Activated T-helper 17 cell treated with anti-CD3 and anti-CD28 coated beads, Interleukin-2, amount 50 U/mL, for 72 hours (primary cell): ENCODE measurements at places on chromosomes 2 and 18. TPM values are rescaled to one million over a fixed set of nuclear protein-coding genes. Genes with fewer than 3 reads are reported as not detected.
A peak's percentile ranks its signal among the peaks of the same experiment; 100 is the strongest.

TMBIM1 gene
- 62.0 TPM for total RNA-seq

KLHL14 gene
- not detected for total RNA-seq

ABCG8 gene
- not detected for total RNA-seq

FAM237A gene
- total RNA-seq: not detected

ACTR2 gene
- total RNA-seq: 276 TPM

PRKAG3 gene
- total RNA-seq: not detected

KCNF1 gene
- not detected for total RNA-seq

- ATAC-seq: peak; percentile 76
Measured at GRCh38 chr2:97718051-97718882, 4.9 kb downstream of the ZAP70 start.

DNA sequence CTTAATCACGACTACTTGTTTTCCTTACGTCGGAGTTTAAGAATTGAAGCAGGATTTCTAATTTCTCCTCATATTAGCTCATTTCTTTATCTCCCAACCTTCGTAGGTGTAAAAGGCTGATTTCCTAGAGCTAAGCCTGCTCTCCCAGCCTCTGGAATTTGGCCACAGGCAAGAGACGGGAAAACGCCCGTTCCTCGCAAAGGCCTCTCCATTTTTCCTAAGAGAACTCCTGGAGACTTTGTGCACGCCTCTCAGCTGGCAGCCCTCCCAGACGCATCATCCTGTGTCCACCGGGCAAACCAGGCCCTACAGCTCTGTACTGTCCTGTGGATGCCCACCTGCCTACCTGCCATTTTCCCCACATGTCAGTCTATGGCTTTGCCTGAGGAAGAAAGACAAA lies 106.3 kb downstream of the FTCDNL1 start:
- no peak for ATAC-seq

DNA sequence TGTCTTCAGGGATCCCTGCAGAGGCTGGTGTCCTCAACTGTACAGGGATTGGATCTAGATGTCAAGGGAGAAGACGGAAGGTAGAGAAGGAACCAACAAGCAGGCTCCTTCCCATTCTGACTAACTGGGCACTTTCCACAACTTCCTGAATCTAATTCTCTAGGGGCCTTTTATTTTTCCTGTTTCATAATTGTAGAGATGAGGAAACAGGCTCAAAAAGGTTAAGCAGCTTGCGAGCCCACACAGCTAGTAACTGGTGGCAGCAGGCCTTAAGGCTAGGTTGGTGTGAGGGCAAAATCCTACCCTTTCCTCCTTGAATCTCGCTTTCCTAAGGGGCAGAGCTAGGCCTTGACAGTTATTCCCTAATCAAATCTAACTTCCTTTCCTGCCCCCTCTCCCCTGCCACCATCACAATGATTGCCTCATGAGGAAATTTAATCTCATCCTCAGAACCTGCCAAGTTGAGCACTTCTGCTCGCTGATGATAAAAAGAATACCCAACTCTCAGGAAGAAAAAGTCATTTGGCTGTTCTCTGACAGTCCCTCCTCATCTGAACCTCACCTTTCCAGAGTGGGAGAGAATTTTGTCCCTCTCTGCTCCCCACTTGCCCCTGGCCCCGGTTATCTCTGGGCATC lies 35.7 kb upstream of the POLE4 start:
- ATAC-seq: no peak

DNA sequence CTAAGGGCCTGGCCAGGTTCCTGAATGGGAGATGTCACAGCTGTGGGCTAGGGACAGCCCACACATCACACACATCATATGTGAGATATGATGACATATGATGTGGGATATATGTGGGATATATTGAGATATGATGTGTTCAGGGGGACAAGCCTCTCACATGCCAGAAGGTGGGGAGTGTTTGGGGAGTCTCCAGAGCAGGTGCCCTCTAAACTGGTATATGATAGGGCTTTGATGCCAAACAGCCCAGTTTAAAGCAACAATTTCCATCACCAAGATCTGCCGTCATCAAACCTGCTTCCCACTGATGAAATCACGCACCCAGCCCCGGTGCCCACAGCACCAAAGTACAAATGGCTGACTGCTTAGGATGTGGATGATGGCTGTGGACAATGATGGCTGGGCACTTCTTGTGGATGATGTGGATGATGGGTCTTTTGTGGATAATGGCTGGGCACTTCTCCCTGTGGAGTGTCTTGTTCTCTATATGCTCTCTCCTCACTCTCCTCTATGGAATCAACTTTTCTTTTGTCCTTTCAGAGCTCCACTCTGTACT lies 50.9 kb downstream of the FBLN7 start:
- peak; percentile 21 for ATAC-seq

DNA sequence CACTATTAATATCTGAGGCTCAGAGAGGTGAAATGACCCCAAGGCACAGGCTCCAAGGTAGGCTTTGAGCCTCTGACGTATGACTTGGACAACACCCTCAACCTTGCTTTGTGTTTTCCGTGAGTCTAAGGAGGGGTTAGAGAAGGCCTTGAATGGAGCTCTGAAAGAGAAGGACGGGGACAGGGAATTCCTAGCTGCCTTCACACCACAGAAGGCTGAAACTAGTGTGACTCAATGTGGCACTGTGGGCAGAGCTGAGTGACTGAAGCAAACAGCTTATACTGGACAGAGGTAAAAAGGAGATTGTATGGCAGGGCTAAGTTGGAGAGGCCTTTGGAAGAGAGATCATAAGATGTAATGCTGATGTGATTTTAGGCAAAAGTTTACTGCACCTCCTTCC lies 3.5 kb upstream of the NCK2 start:
- ATAC-seq: peak; percentile 43

DNA sequence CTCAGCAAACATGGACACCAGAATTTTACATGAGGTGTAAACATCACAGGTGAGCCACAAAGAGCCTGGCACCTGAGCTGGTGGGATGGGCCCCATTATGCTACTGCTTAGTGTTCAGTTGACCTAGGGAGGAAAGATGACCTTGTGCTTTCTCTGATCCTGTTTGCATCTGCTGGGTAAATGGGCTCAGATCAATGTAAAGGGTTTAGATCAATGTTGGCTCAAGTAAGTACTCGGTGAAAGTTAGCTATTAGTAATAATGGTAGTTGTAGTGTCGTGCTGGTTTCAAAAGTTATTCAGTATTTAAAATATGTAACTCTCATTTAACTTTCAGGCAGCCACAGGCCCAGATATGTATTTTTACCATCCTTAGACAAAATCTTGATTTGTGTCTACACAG lies 19.8 kb downstream of the ABHD3 start:
- ATAC-seq: peak; percentile 50

GRCh38 chr2:162890690-162891311 lies 52.2 kb upstream of the KCNH7 start:
- ATAC-seq: peak; percentile 37

GRCh38 chr2:27086724-27087593 lies at the start of gene KHK:
Gene KHK (plus strand): TSS chr2:27086772. CDS start chr2:27087260, 488 bp downstream.
- ATAC-seq: peak; percentile 14

- no peak for ATAC-seq
Measured at GRCh38 chr2:28601616-28602015, 105.8 kb downstream of the PLB1 start.

GRCh38 chr2:156892467-156893281 lies 364.8 kb upstream of the GALNT5 start:
- ATAC-seq: peak; percentile 24

DNA sequence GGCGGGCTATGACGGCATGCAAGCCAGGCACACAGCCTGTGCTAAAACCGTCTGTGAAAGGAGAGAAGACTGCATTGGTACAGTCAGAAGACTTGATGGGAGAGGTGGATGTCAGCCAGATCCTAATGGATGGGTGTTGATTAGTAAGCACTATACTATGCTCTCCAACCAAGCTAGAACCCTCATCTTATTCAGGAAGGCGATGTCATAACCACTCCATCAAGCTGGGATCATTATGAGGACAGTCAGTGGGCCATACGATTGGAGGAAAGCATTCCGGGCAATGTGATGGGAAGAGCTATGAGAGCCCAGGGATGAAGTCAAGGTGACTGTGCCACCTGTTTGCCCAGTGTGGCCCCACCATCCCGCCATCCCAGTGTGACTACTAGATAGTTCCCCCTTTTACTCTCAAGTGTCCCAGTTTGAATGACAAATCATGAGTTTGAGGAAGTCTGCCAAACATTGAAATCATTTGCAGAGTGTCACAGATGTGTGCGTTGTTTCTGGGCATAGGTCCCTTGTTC lies 66.4 kb downstream of the MRPS9 start:
- ATAC-seq: no peak

DNA sequence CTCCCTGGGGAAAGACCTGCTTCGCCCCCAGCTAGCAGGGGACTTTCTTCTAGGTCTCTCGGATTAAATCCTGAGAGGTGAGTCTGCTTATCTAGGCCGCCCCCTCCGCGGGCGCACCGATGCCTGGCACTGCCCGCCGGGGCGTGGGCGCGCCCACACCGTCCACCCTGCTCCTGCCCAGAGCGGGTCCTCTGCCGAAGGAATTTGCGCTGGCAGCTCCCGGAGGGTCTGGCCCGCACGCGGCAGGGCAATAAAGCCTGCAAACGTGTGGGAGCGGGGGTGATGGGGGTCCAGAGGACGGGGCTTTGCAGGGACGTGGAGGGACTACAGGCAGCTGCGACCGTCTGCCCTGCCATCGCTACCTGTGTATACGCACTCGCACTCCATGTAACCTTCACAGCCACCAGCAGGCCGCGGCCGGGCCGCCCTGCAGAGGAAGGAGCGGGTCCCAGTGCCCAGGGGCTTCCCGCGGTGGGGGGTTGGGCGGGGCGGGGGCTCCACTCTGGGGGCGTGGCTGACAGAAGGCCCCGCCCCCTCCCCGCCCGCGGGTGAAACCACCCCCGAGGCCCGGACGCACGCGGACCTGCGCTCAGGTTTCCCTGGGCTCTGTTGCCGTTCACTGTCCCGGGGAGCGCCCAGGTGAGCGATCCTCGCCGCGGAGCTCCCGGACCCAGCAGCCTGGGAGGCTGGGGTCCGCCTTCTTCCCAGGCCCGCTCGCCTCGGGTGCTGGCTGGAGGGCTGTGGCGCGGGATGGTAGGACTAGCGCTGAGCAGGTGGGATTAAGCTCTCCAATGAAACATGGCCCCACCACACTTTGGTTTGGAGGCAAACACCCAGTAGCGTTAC lies 174.5 kb upstream of the HS6ST1 start:
- ATAC-seq: no peak

DNA sequence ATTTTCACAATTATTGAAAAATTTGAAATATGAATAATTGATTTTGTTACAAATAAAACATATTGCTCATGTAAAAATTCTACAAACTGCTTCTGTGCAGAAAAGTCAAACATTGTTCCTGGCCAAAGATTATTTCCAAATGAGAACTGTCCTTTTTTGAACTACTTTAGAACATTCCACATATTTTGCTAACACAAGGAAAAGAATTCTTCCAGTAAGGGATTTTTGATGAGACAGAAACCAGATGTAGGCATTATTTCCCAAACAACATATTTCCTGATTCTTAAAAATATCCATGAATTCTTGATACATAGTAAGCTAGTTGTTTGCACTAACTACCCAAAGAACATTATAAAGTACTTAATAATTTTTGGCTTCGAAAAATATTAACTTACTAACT lies 715.2 kb downstream of the CCDC85A start:
- ATAC-seq: no peak

DNA sequence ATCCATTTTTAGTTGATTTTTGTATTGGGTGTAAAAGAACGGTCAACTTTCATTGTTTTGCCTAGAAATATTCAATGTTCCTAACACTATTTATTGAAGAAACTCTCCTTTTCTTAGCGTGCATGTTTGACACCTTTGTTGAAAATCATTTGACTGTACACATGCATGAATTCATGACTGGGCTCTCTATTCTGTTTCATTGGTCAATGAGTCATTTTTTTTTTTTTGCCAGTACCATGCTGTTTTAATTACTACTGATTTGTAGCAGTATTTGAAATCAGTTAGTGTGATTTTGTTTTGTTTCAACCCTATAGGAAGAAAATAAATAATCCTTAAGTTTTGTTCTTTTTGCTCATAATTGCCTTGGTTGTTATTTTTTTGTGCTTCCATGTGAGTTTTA lies 828.7 kb downstream of the SUCLG1 start:
- no peak for ATAC-seq

DNA sequence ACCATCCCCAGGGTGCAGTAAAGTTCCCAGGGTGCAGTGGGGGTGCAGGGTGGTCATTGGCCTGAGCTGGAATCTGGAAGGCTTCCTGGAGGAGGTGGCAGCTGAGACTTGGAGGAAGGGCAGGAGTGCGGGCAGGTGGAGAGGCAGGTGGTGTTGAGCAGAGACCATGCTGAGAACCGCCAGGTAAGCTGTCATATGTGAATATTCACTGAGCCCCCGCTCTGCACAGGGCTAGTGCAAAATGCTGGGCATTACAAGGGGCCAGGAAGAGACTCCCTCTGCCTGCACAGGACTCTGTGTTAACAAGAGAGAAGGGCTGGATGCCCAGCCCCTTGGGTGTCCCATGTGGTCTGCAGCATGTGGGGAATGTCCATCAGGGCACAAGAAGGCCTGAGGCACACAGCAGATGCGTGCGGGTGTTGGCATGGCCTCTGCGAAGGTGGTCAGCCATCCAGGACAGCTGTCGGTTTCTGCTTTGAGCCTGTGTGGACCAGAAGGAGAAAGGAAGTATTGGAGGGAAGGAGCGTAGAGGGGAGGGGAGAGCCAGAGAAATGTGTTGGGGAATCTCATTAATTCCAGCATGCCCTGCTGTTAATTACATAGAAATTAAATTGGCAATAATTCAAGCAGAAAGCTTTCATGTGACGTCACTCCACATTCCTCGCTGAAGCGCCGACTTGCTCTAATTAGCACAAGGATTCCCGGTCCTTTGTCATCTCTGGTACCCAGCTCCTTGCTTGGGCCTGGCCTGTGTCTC lies 62.8 kb upstream of the OTOS start:
- ATAC-seq: no peak

- ATAC-seq: no peak
Measured at GRCh38 chr2:240205772-240206171, 65.3 kb upstream of the OTOS start.

DNA sequence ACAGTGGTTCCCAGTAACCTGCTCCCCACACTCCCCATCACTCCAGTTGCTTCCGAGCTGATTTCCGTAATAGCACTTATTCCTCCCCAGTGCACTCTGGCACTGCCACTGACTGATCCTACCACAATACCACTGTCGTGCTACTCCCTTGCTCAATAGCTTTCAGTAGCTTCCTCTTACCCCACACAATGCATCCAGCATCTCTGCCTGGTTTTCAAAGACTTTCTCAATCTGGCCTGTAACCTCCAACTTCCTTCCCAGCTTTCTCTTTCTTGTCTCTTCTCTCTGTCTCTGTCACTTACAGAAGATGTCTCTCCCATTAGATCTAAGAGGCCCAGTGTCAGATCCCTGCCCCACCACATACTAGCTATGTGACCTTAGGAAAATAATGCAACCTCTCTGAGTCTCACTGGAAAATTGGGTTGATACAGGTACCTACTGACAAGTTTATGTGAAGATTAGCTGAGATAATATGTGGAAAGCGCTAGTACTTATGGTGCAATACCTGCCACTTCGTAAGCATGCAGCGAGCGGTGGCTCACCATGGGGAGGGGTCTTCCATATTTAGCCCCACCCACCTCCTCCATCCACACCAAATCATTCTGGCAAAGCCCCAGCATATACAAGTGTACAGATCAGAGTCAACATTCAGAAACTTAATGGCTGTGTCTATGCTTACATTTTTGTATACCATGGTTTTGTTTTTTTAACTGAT lies 36.7 kb downstream of the SFXN5 start:
- no peak for ATAC-seq
